T-helper 1 cell (primary cell): ENCODE measurements at places on chromosomes 6 and 20.
A peak's percentile ranks its signal among the peaks of the same experiment; 100 is the strongest.

- no peak for DNase-seq
Measured at GRCh38 chr6:104788400-104788799, 71.3 kb downstream of the HACE1 start.

DNA sequence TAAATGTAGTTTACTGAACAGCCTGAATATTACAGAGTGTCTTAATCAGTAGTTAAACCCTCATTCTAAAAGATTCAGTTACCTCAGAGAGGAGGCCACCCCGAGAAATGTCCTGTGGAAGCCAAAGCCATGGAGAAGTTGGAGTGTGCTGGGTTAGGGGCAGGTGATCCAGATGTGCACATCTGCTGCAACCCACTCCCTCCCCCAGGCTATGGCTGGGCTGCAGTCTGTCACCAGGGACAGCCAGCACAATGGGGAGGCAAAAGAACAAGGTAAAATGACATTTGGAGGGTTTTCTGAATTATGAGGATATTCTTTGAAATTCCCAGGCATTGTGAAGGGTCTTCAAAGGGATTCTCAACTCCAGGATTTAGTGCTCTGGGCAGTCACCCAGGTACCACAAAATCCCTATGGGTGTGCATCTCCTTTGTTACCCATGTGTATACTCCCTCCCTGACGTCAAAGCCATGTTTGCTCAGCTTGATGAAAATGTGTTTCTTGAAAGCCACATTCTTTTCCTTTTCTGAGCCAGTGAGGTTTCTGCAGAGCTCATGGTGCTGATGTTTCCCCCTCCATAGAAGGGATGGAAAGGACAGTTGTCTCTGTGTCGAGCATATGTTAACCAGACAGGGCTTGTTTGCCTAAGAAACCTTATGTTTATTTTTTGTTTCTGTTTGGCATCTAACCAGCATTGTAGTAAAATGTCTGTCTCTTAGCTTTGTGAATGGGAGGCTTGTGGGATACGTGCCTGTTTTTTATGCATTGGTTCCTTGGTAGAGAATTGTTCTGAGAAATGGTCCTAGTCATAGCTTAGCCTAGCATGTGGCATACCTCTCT, 212.3 kb upstream of the TBX18 start:
- DNase-seq, result no peak

DNA sequence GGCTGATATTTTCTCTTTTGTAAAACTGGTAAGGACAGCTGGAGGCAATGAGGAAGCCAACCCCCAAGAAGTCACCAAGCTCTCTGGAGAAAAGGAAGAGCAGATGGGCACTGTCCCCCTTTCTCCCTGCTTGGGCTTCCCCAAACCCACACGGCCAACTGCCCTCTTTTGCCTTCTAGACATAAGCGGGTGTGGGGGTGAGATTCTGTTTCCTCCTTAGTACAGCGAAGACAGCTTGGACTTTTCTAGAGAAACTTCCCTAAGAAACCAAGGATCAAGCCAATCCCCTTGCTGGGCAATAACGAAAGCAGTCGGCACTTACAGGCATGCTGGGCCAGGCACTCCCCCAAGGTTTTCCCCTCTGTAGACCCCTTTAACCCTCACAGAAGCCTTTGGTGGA, 110.3 kb downstream of the CDC5L start:
- DNase-seq, result no peak

GRCh38 chr20:47762699-47763268, 22.5 kb downstream of the SULF2 start:
- DNase-seq, result no peak

- no peak for DNase-seq
Measured at GRCh38 chr6:15336900-15337560, 91.2 kb downstream of the JARID2 start.

GRCh38 chr6:41693281-41694240, 41.8 kb downstream of the TFEB start:
- no peak for DNase-seq

DNA sequence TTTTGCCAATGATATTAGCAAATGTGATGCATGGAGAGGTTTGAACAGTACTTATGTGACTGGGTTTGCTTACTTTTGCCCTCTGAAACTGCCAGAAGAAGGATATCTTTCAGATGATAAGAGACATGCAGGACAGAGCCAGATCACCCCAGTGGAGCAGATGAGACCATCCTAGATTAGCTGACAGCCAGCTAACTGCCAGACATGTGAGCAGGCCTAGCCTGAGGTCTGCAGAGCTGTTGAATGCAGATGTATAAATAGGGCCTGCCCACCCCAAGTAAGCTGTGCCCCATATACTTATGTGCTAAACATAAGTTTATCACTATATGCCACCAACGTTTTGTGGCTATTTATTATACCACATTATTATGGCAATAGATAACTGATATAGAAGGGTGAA, 5.9 kb downstream of the ZSCAN31 start:
- DNase-seq, result no peak

GRCh38 chr20:9838378-9839295, at the start of gene PAK5:
TSS of gene PAK5 (minus strand) at chr20:9839076. CDS start at chr20:9644328, 194,748 bp downstream.
- no peak for DNase-seq

DNA sequence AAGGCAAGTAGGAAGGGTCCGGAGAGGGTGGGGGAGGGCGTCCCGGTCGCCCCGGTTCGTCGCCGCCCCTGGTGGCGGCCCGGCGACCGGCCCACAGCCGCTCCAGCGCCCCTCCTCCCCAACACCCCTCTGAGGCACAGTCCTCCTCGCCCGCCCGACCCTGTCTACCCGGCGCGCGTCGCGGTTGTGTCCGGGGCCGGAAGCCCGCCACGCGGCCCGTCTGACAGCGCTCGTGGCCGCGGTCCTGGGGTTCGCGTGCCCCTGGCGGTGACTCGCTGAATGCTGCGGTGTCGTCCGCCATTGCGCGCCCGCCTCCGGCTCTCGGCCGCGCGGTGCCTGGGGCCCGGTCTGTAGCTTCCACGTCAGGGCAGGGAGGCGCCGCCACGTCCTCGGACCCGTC, 335.3 kb upstream of the DEFB115 start:
- DNase-seq, result no peak

DNA sequence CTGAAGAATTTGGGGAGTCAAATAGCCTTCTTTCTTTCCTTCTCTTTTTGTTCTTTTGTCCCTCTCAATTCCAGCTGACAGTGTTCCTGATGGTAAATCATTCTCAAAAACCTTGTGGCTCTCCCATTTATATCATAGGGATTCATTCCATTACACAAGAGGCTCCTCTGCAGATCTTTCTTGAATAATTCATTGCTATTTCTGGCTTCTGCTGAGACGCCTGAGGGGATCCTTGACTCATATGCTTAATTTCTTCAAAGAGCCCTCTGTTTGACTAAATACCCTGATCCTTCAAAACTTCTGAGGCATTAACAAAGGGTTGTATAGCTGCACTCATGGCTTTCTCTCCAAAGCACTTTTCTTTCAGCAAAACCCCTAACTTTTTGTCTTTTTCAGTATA, 289.3 kb downstream of the FARS2 start:
- no peak for DNase-seq

DNA sequence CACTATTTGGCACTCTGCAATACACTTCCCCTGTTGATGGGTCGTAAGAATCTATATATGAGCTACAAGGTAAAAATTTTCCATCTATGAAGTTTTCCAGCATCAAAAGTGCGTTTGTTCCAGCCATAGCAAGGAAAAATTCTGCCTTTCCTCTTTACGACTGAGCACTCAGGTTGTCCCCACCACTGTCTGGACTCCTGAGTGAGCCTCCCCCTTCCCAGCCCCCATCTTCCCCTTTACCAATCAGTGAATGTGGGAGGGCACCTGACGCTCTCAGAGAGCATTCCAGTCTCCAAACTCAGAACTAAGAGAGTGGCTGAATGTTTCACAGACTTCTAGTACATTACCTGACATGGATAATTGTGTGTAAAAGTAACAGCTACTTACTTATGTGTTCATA, at the start of gene ALDH8A1:
Gene ALDH8A1, minus strand, starts transcription at position 175 of the 400 bp plus-strand sequence. Its CDS starts 48 bp downstream, at position 127.
- DNase-seq, result no peak

- peak; percentile 90 for DNase-seq
Measured at GRCh38 chr6:27893836-27894807, 18.1 kb downstream of the OR2B2 start.

DNA sequence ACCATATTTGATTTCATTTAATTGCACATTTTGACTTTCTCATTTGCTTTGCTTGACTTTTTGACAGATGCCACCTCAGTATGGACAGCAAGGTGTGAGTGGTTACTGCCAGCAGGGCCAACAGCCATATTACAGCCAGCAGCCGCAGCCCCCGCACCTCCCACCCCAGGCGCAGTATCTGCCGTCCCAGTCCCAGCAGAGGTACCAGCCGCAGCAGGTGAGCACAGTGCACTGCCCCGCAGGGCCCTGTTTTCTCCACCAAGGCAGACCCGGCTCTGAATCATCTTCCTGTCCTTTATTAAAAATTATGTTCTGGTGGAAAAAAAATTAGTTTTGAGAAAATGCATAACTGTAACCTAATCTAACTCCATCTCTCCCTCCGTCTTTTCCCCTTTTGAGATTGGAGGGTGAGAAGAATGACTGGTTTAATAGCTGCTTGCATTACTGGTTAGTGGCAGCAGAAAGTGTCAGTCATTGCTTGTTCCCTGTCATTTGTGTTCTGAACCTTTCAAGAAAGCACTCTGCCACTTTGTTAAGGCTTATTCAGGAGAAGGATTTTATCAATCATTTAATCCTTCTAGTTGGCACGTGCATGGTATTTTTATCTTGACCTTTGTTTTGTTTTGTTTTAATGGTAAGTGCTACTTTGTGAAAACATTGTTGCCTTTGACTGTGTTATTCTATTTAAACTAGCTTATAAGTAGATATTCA, 124.3 kb downstream of the ARID1B start:
- no peak for DNase-seq

DNA sequence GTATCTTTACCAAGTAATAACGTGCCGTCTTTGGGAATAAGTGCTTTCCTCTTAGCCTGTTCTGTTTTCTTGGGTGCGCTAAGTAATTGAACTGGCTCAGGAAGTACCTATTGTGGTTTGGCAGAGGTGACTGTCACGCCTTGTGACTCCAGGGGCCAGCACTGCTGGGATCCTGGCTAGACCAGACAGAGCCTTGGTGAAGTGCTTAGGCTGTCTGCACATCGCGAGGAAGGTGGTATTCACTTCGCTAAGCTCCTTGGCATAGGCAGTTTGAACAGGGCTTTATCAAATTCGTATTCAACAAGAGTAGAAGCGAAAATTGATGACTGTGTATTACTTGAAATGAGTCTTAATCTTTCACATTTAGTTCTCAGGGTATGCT, 17.6 kb downstream of the PRDM1 start:
- peak; percentile 47 for DNase-seq

- DNase-seq, result no peak
Measured at GRCh38 chr20:30593572-30593971, 663.9 kb upstream of the DEFB115 start.

- DNase-seq, result no peak
Measured at GRCh38 chr20:35002426-35003210, 47.0 kb downstream of the MYH7B start.

DNA sequence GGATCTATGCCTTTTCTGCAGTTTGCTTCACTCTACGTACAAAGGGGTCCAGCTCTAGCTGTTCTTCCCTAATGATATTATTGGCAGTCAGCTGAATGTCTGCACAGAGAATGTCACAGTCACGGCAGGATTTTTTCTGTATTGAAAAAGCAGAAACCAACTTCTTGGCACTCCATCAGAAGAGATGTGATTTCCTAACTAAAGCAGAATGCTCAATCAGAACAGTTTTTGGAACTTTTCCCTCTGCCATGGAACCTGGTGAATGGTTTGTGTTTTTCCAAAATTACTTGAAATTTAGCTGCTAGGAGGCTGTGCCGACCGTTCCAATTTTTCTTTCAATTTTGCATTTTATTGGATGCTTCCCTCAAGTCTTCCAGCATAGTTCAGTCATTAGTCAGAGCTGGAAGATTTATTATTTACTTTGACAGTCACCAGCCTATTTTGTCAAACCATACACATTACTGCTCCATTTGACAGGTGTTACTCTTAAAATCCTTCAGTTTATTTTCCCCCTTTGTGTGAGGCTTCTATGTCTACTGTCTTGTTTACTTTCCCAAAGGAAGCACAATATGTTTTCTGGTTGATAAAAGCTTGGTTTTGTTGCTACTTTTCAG, 259.6 kb upstream of the EPHA7 start:
- DNase-seq, result no peak

GRCh38 chr6:112037783-112038216, 16.1 kb upstream of the CCN6 start:
- no peak for DNase-seq

- no peak for DNase-seq
Measured at GRCh38 chr6:7142918-7143475, 35.2 kb downstream of the RREB1 start.

DNA sequence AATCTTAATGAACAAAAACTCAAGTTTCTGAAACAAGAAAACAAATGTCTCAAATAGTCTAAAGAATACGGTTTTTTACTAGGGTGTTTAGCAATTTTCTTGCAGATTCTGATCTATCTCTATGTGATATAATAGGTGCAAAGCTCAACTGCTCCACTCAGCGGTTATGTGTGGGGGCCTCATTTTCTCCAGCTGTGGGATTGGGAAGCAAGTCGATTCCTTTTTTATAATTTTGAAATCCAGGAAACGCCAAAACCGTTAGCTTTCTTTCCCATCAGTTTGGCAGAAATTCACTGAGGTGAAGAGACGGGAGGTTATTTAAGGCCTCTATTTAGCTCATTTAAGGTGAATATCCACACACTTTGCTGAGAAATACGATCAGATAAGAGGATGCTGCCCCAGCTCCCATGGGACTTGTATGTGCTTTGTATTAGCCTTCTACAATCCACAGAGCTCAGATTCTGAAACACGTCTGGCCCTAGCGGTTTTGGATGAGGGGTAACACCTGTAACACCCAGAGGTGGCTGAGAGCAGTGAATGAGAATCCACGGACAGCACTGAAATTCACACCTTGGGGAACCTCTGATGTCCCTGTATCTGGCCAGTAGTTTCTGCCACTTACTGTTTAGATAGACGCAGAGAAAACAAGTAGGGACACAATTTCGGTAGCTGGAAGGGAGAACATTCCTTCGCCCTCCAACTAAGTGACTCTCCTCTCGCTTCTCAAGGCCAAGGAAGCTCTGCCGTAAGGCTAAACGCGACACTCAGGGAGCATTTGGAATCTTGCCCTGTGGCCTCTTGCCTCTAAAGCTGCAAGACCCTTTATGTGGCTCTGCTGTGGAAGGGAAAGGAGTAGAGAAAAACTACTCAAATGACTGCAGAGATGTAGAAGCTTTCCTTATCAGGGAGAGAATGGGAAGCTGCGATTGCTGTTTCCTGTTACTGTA, 6.5 kb upstream of the BCAS4 start:
- DNase-seq, result no peak

- DNase-seq, result no peak
Measured at GRCh38 chr20:42074944-42075343, 456.8 kb upstream of the CHD6 start.

GRCh38 chr6:123668965-123669591, 32.3 kb upstream of the TRDN start:
- DNase-seq, result no peak
